Keratinocyte (primary cell): ENCODE measurements at places on chromosomes 7 and 10.
A peak's percentile ranks its signal among the peaks of the same experiment; 100 is the strongest.

DNA sequence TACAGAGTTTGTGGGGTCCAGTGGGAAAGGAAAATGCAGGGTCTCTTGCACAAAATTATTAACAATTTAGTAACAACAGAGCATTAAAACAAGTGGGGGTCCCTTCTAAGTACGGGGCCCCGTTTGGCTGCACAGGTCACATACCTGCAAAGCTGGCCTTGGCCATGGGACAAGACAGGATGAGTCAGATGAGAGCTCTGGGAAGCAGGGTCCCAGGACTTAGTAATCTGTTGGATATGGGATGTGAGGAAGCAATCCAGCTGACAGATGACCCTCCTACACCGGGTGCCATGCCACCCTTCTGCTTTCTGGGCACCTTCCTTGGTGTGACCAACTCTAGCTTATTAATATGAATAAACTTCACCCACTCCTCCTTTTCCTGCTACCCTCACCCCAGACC is 3.2 kb upstream of the DUSP5 start:
- DNase-seq = no peak

GRCh38 chr7:79465551-79465950 is 12.1 kb upstream of the MAGI2 start:
- DNase-seq = no peak

GRCh38 chr7:13749636-13750035 is 239.8 kb downstream of the ETV1 start:
- DNase-seq = no peak

DNA sequence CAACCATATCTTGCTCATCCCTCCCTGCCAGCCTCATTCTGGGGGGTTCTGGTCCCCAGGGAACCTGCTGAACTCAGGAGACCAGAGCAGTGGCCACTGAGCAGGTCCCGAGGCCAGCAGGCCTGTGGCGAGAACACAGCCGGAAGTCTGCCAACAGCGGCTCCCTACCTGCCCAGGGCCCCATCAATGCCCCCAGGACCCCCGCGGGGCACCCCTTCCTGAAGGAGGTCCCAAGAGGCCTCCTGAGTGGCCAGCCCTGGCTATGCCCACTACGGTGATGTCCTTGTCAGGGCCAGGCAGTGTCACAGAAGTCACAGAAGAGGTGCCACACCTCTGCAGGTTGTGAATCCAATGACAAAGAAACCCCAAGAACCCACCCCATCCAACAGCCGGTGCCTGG is 58.9 kb downstream of the CAMK2B start:
- no peak for DNase-seq

DNA sequence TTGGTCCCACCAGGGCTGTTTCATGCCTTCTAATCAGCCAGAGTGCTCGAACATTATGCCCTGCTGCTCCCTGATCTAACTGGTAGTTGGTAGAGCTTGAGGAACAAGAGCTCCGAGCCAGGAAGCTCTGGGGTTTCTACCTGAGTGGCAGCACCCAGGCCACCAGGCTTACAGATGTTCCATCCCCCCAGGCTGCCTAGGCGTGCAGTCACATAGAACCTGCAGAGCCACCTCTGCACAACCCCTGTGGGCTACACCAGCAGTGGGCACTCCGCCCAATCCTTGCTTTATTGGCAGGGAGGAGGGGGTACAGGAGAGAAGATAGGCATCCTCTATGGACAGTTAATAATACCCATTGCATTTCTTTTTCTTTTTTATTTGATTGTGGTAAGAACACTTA is 21.8 kb downstream of the MAP3K8 start:
- no peak for DNase-seq

DNA sequence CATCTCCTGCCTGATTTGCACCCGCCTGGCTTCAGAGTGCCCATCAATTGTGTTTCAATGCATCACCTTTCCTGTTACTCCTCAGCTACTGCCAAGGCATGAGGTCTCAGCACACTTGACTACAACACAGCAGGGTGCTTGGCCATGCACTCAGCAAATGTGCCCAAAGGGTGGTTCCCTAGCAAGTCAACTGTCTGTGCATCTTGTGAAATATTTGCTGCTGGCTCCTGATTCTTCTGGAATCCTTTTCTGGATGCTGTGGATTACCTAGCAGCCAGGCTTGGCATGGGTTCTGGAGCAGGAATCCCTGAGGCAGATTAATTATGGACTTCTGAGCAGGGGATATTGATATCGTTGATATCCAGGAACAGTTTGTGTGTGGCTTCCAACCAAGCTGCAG is 662.6 kb upstream of the MGMT start:
- no peak for DNase-seq

GRCh38 chr7:12569673-12570072 is 847 bp upstream of the SCIN start:
- DNase-seq = no peak

DNA sequence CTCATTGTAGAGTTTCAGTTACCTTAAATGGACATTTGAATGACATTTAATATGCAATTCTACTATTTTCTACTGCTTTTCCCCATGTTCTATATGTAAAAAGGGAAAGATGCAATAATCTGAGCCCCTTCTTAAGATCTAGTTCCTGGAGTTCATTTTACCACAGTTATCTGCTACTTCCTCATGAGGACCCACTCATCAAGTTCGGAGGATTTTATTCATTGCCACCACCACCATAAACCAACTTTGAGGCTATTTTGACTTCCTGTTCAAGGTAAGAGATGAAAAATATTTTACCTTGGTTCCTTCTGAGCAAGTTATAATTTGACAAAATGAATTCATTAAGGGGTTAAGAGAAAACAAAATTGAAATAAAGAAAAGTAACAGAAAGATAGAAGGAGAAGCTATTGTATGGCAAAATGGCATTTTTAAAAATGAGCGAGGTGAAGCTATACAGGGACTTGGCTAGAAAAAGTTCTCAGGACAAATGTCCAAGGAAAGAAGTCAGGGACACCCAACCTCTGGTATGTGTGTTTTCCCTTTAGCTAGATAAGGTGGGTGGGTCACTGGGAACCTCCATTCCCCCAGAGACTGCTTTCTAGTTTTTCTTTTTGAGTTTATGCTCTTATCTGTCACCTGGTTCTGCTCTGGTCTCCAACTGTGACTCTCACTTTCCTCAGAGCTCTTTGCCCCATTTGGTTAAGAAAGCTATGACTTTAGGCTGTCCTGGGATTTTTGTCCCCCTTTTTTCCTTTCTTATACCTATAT is 14.9 kb upstream of the FAM3C start:
- DNase-seq = no peak

DNA sequence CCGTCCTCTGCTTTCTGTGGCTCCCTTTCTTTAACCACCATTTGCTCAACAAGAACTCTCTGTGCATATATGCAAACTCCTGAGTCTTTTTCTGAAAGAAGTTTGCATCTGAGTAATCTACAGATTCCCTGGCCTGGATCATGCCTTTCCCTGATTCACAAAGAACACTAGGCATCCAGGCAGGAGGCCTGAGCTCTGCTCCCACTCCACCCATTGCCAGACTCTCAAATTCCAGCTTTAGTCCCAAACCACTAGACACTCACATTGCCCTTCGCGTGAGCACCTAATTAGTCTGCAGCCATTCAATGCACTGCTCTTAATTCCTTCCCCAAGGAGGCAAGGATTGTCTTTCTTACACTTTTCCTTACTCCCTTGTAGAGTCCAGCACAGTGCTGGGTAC is 60.9 kb downstream of the ABCC2 start:
- DNase-seq = no peak

- DNase-seq = no peak
These were observed 92.1 kb upstream of the FAM133B start for GRCh38 chr7:92682330-92682729.

DNA sequence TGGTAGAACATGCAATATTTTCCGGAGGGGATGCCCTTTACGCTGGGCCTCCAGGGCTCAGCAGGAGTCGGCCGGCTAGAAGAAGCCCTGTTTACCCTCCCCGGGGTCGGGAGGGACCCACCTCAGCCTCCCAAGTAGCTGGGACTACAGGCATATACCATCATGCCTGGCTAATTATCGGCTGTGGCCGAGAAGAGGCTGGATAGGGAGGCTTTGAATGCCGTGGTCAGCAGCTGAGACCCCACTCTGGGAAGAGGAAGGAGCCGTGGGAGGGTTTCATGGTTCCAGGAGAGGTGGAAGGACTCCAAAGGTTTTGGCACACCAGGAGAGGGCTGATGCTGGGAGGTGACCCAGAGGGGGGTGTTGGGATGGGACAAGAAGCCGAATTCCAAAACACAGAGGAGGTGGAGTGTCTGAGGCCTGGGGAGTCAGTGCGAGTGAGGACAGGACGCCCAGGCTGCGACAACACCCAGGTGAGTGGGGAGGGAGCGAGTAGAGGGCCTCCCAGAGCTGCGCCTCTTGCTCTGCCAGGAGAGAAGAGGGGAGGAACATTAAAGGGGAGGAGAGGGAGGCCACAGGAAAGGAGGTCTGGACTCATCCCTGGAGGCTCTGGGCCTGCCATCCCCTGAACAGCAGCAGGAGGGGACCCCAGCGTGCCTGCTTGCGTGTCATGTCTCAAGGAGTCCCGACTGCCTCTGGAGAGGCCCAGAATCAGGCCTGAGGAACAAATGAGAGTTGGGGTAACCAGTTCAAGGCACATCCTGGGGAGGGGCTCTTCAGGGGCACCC is 19.6 kb downstream of the GRID2IP start:
- DNase-seq = no peak

GRCh38 chr7:131604841-131605279 is 48.4 kb upstream of the PODXL start:
- peak; percentile 9 for DNase-seq

DNA sequence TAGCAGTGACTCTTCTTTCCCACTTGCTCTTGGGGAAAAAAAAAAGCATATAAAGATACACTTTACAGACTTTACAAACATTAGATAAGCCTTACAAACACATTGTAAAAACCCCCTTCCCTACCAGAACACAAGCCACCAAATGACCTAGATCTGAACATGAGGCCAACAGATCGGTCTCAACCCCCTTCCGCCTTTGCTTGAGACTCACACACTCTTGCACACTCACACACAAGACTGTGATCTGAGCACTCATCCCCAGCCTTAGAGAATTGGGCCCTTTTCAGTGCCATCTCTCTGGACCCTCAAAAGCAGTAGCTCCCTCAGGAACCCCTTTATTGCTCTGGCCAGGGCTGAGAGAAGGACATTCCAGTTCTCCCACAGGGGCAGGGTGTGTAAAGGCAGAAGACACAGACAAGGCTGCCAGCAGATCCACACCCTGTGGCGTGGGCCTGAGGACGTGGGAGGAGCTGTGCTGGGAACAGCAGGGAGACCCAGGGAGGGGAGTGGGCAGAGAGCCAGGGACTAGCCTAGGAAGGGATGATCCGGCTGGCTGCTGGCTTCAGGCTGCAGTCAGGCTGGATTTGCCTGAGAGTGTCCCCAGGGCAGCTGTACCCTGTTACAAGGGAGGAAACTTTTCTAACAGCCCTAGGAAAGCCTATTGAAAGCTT is 206.7 kb downstream of the KIAA1217 start:
- no peak for DNase-seq

DNA sequence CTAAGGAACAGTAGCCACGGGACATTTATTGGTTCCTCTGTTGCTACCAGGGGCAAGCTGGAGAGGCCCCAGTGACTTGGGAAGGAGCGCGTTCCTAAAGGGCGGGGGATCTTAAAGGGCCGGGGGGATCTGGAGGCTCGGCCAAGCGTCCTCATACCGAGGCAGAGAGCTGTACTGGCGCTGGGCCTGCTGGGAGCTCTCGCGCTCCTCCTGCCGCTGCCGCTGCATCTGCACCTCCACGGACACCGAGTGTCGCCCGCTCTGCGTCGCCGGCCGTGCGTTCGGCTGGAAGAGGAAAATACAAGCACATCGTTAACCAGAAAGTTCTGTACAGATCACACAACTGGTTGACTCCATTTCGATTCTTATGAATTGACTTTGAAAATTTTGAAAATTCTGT is 695.6 kb downstream of the PARD3 start:
- no peak for DNase-seq

DNA sequence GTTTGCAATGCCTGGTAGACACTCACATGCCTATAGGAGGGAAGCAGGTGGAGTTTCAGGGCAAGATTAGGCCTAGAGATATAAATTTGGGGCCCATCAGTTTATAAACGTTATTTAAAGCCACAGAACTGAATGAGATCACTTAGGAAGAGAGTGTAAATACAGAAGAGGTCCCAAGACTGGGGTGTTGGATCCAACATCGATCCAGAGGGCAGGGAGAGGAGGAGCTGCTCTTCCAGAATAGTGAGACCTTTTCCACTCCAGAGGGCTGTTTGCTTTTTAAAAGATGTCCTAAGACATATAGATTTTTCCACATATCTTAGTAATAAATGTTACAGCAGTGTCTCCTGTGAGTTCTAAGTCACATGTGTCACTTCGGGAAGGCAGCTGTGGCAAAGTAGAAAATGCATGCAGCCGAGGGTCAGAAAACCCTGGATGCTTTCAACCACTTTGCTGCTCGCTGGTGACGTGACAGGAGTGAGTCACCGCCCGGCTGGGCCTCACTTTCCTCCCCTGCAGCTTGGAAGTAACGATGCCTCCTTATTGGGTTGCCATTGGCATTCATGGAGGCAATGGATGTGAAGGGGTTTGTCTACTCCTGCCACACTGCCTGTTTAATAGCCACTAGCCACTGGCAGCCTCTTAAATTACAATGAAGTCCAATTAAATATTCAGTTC is 95.4 kb downstream of the TRIL start:
- DNase-seq = no peak

DNA sequence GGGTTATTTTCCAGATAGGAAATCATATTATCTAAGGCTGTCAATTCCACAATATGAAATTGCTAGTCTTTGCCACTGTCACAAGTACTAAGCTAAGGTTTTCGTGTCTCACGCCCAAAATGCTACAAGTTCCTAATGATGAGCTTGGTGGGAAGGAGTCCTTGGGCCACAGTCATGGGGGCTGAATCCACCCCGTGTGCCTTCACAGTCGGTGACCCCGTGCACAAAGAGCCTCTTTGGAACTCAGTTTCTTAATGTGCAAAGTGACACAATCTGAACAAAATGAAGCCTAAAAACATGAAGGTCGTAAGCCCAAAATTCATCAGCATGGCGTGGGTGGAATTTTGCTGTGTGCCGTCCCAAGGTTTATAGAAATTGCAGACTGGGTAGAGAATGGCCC is 337.0 kb upstream of the GALNT17 start:
- no peak for DNase-seq

DNA sequence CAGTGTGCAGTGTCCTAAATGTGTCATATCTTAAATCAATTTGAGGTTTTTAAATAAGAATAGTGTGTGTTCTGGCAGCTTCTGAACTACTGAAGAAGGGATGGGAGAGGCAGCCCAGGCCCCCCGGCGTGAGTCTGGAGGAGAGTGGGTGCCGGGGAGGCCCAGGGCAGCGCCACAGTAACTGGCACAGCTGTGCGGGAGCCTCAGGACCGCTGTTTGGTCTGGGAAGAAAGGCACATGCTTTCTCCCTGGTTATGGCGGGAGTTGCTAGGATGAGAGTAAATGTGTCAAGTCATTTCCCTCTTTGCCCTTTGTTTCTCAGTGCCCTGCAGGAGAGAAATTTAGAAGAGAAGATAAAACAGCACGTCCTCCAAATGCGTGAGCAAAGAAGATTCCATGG is 31.9 kb upstream of the PWWP2B start:
- DNase-seq = no peak

- DNase-seq = no peak
These were observed 45.1 kb downstream of the INPP5F start for GRCh38 chr10:119770928-119771327.

GRCh38 chr7:28076423-28077200 is 104.0 kb downstream of the JAZF1 start:
- no peak for DNase-seq
